Right ventricle myocardium inferior (tissue), 1 donor: ENCODE measurements at places on chromosomes 7 and 10. TPM values are rescaled to one million over a fixed set of nuclear protein-coding genes. Genes with fewer than 3 reads are reported as not detected.

DNA sequence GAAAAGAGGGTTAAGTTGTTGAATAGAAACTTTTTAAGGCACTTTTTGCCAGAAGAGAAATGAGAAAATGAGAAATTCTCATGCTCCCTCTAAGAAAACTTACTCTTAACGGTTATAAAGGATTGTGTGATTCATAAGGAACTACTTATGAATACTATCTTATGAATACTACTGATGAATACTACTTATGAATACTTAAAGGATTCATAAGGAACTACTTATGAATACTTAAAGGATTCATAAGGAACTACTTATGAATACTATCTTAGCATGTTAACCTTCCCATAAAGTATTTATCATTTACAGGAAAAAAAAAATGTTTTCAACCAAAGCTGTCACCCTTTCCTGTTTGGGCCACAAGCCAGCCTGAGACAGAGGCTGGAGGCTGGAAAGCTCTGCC is 53.1 kb upstream of the UCN3 start:
- DNase-seq: no peak

GRCh38 chr7:95342642-95343307 is 18.4 kb upstream of the PON1 start:
- DNase-seq: no peak

- DNase-seq: peak; percentile 73
Observed at GRCh38 chr7:99928994-99929729, at the start of gene GJC3. Gene GJC3, minus strand, starts transcription at chr7:99929620. Its CDS starts 0 bp downstream, at chr7:99929620.

DNA sequence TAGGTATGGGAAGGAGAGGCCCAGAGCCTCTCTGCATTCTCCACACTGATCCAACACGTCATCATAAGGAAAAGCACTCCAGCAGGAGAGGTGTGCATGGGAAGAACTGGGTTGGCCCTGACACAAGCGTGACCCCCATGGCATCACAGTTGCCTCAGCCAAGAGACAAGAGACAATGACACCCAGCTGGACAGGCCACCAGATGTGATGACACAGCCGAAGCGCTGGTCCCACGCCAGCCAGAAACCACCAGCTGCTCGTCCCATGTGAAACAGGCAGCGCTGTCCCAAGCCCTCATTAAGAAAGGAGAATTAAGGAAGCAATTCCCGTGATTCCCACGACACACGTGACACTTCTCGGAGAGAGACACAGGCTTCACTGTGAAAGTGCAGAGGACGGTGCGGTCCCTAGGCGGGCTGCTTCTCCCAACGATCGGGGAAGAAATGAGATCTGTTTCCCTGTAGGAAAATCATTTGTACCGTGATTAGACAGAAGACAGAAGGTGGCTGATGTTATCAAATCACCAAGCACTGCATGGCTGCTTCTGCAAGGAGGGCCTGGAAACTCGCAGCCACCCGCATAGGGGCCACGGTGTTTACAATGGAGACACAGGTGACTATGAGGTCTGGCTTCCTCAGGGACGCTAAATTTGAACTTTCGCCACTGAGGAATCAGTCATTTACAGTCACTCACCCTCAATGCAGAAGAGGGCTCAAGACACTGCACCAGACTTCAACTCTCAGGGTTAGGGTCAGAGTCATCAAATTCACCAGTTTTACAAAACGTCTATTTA is 74.5 kb downstream of the DIP2C start:
- no peak for DNase-seq

LRMDA gene
- 22.3 TPM for total RNA-seq
